ENCODE measurements at places on chromosomes 3 and 15. TPM values are rescaled to one million over a fixed set of nuclear protein-coding genes. Genes with fewer than 3 reads are reported as not detected.

Gene PEX5L
- not detected for total RNA-seq

Gene ZWILCH
- total RNA-seq, result 12.6 TPM

DNA sequence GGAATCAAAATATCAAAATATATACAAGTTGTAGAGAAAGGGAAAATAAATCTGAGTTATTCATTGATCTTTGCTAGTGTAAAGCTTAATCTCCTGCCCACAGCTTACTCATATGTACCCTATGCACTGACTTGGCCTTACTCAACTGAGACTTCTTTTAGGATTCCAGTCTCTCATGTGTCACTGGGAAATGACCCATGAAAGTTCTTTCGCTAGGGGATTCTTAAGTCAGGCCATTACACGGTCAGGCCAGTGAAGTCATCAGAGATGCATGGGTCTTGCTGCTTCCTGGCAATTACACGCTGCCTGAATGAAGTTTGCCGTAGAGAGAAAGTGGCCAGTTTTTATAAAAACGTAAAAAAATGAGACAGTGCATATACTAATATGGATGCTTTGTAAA lies 20.7 kb upstream of the LPP start:
- no peak for DNase-seq

GRCh38 chr15:71575474-71576045 lies 234.8 kb upstream of the NR2E3 start:
- no peak for DNase-seq

DNA sequence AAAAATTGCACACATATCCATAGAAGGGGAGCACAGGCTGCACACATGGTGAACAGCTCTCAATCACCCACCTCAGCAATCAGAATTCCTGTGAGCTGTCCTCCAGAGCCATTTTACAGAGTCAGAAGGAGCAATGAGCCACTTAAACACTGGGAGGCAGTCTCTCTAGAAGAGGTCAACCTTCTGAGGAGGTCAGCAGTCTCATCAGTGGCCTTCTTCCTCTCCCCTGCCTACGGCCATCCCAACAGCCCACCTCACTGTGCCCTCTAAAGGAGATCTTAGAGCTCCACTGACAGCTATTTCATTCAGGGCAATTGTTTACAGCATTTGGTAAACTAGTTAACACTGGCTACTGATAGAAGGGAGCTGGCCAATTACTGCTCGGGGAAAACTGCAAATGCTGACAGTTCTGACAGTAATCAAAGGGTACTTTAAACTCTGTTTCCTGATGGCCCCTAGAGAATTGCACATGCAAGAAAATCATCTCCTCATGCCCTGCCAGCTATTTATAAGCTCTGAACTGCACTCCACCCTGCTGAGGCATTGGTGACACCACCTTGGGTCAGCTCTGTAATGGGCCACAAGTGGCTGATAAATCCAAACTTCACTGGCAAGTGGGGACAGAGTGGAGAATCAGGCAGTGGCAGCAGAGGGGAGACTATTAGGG lies 42.1 kb upstream of the TSPAN3 start:
- no peak for DNase-seq

DNA sequence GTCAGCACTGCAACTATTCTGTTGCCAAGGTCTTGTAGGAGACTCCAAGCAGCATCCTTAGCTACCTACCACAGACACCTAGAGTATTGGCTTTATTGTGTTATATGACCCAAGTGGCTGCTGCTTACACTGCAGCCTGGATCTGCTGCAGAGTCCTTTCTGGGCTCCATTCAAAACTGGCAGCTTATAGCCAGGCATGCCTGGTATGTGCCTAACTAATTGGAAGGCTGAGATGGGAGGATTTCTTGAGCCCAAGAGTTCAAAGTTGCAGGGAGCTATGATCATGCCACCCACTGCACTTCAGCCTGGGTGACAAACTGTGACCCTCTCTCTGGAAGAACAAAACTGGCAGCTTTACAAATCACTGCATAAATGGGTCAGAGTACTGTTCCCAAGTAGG lies 8.6 kb downstream of the NDUFB4 start:
- DNase-seq, result no peak

GRCh38 chr3:50616003-50616769 lies 765 bp upstream of the MAPKAPK3 start:
- DNase-seq, result peak; percentile 86

Measured in B cell (primary cell).